T-helper 2 cell (primary cell): ENCODE measurements at places on chromosomes 2 and 18.

DNA sequence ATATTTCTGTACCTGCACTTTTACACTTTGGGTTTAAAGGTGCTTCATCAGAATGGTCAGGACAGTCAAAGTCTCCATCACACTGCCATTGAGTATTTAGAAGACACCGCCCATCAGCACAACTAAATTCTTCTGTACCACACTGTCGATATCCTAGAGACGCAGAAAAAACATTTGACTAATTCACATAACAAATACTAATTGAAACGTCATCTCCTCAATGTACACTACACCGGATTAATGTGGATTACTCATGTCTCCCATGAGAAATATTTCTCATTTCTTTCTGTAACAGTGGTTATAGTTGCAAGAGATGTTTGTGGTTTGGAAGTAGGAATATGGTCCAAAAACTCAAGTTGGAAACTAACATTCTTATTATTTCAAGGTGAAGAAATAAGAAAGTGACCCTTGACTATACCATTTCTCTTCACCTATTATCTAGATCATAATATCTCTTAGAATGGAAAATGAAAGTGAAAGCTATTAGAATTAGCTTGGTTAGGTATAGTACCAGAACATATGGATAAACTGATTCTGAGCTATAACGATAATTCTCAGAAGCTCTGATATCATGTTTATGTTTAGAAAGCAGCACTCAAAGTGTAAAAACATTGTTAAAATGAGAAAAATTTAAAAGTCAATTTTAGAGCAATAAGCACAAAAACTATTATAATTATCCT lies 1627.7 kb downstream of the LRP1B start:
- DNase-seq: no peak

DNA sequence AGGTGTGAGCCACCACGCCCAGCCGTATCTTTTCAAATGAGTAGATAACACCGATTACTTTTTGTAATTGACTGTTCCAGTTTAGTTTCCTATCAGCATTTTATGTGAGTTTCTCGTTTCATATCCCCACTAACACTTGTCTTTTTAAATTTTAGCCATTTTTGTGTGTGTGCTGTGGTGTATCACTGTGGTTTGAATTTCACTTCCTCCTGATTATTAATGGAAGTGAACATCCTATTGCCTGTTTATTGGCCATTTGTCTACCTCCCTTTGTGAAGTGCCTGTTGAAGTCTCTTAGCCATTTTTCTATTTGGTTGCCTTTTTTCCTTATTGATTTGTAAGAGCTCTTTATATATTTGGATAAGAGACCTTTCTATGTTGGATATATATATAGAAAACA lies 91.7 kb upstream of the STON1 start:
- no peak for DNase-seq

DNA sequence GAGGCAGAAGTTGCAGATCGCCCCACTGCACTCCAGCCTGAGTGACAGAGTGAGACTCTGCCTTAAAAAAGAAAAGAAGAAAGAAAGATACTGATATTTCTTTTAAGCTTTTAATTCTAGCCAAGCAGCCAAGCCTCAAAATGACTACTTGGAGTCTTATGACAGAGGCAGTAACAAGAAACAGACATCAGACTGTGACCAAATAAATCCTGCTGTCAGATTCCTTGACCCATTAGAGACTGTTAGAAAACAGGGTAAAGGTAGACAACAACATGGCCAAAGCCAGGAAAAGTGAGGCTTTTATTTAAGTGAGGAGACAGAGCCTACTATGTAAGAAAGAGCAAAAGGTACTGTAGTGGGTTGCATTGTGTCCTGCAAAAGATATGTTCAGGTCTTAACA lies 83.4 kb upstream of the NARS1 start:
- DNase-seq: no peak

- no peak for DNase-seq
Measured at GRCh38 chr18:7002107-7002506, 115.5 kb downstream of the LAMA1 start.

DNA sequence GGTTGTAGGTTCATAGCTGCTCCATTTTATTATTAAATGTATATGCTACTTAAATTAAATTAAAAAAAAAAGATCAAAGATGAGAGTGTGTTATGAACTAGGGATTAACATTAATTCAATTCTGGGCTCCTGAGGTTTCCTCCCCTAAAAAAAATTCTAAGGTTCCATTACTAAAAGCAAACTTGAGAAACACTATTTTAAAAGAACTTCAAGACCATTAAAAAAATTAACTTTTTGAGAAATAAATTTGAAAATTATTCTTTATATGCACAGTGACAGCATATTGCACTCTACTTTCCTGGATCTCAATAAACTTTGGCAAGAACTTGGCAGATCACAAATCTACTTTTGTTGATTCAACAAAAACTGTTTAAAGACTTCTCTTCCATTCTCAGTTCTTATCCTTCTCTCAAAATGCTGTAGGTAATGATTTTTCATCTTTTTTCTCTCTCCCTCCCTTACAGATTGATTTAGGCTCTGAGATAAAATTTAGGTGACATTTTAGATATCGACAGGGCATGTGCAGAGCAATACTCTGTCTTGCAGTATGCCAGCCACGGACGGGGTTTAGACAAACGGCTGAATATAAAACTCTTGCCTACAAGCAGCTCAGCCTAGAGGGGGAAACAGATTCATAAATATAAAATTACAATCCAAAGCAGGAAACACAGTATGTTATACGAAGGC lies 592 bp upstream of the MARS2 start:
- DNase-seq: no peak

DNA sequence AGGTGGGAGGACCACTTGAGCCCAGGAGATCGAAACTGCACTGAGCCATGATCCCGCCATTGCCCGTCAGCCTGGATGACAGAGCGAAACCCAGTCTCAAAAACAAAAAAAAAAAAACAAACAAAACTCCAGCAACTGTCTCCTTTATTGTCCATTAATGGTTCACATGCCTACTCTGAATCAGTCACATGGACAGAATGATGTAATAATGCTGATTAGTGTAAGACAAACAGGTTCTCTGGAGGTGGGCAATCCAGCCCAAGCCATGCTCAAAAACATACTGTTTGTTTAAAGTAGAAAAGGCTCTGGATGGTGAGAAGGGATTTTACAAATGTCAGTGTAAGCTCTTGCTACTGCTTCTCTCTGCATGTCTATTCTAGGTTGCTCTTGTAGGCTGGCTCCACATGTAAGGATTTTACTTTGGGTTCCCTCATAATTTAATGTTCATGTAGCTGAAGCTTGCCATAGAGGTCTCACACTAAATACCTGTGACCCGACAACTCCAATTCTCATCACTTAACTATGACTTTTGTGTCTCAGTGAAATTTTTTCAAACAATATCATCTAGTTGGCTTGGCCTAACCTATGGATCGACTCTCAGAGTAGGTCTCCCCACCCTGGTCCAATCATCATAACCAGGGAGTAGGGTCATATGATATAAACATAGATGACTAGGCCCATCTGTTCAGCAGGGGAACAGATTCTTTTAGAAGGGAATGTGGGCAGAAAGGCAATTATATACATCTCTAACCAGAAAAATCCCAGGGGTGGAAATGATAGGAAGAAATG lies 83.9 kb upstream of the SLC39A10 start:
- no peak for DNase-seq

DNA sequence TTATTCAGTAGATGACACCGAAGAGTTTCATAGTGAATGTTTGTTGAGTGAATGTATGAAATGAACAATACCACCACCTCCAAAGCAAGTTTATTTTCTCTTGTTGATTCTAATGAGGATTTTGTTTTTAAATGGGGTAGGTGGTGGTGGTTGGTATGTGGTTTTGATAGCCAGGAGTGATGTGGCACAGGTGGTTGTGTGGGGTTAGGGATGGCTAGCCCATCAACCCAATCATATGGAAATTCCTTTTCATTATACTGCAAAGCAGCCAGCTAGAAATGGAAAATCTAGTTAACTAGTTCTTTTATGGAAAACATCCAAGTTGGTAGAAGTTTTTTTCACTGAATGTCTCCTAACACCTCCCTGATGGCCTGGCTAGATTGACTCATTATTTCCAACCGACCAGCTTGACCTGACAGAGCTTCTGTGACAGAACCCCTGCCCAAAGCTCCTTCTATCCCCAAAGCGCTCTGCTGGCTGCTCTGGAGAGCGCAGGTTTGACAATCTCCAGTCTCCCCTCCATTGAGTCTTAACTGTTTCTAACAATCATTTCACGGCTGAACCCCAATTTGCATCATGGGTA lies 376.9 kb downstream of the MTX2 start:
- DNase-seq: no peak

DNA sequence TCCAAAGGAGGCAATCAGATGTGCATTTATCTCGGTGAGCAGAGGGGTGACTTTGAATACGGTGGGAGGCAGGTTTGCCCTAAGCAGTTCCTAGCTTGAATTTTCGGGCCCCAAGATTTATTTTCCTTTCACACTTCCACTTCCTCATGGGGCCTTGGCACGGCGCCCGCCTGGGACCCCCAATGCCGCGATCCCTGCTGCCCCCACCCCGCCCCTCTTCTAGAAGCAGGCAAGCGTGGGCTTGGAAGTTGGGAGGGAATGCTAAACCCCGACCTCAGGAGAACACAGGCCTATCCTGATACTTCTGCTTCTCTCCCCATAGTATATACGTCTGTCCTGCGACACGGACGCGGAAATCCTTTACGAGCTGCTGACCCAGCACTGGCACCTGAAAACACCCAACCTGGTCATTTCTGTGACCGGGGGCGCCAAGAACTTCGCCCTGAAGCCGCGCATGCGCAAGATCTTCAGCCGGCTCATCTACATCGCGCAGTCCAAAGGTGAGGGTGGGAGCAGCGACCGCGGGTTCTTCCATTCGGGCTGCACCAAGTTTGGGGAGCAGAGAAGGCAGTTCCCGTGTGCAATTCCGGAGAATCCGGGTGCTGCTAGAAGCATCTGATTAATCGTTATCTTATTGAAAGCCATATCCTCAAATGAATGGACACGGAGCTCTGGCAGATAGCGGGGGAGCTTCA lies 21.6 kb downstream of the TRPM8 start:
- no peak for DNase-seq

DNA sequence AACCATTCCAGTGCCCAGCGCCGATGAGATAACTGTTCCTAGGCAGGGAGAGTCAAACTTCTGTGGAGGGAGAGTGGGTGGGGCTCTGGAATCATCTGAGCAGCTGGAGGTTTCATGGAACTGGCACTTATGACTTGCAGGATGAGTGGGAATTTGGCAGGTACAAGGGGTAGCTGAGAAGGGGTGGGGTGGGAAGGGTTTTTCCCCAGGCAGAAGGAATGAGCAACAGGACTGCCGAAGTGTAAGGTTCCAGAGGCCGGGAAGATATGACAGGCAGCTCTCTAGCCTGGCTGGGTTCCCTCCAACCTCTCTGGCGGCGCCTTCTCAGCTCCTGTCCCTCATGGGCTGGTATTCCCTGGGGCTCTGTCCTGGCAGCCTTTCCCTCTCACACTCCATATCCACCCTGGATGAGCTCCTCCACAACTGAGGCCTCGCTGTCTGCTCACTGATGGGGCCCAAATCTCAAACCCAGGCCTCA lies 2.5 kb upstream of the TET3 start:
- no peak for DNase-seq

GRCh38 chr2:71877636-71878035 lies 270.0 kb downstream of the CYP26B1 start:
- no peak for DNase-seq

DNA sequence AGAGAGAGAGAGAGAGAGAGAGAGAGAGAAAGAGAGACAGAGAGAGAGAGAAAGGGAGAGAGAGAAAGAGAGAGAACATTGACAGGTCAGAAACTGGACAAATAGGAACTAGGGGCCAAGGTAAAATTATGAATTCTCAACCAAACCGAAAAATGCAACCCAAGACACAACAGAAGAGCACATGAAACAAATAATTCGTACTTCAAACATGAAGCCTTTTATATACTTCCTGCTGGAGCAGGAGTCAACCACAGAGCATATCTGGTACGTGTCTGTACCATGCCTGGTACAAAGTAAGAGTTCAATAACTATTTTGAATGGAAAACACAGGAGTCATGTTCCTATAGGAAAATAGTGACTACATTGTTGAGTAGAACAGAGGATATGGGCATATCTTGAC lies 6.5 kb upstream of the VPS54 start:
- no peak for DNase-seq

DNA sequence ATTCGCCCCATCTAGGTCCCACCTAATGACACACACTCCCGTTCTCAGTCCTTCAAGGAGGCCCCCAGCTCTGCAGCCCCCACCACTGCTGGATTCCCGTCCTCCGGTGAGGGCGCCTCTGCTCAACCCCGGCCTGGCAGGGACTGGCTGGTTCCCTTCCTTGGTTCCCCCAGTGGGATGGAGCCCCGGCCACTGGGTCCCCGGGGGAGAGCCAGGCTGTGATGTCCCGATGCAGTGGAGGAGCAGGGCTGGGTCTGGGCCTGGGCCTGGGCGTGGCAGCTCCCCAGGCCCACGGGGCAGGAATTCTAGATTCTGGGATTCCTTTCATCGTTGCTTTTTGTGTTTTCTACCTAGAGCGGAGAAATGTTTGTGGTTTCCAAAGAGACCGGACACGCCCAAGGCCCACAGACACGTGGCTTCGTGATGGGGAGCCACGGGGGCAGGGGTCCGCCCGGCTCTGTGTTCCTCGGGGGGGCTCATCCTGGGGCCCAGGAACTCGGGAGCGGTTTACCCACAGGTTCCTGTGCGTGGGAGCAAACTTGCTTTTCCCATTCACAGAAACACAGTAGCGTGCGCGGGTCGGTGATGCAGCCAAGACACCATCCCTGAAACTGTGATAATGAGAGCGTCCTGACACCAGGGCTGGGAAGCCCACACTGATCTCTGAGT lies 67.0 kb downstream of the SLC66A2 start:
- no peak for DNase-seq
